ENCODE measurements at places on chromosomes 5 and 9.
A peak's percentile ranks its signal among the peaks of the same experiment; 100 is the strongest.

DNA sequence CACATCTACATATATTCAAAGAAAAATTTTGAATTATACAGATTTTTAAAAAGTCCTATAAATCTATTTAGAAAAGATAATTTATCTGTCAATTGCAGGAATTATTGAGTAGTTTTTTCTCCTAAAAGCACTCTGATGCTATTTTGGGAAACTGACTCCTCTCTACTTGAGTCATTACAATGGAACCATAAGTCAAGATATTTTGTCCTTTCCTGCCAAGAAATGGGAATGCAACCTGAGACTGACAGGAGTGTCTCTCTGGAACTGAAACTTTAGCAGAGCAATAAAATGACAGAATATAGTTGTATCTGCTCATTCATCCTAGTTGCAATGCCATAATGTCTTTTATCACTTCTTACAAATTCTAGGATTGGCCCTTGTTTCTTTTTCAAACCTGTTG lies 48.6 kb downstream of the CARTPT start:
- no peak for DNase-seq

DNA sequence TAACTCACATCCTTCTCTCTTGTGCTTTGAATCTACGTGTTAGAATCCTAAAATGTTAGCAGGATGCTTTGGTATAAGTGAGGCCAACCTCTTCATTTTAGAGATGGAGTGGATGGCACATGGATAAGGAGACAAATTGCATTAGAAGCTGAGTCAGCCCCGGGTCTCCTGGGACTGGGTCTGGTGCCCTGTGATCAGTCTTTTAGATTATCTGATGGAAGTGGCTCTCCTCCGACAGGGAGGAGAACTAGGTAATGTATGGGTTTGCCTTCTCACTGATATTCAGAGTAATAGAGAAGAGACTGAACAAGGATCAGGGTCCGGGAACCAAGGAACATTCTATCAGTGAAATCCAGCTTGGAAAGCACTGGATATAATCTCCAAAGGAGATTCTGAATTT lies 74.9 kb upstream of the TNFSF8 start:
- DNase-seq, result no peak

DNA sequence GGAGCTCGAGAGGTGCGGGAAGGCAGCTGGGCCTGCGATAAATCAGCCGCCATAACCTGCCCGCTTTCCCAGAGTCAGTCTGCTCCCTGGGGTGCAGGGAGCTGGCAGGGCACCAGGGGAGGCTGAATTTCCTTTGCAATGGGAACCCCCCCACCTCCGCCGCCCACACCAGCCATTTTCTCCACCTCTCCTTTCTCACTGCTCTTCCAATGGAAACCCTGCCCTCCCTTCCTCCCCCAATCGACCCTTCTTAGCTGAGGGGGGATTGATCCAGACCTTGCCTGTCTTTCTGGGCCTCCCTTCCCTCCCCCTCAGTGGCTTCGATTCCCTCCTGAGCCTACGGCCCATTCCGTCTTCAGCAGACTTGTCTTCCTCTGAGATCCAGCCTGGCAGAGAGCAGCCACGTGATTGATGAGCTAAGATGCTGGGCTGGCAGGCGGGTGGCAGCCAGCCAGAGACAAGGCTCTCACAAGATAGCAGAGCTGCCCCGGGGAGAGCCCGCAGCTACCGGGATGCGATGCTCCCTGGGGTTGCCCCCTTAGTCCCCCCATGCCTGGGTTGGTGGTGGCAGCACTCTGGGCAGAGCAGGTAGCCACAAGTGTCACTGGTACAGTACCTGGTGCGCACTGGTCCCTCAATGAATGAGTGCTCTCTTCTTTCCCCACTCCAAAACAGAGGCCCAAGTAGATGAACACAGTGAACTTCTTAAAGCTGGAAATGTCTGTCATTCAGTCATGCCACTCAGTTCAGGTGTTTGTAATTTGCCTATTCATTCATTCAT lies 53.7 kb upstream of the FABP6 start:
- no peak for DNase-seq

- DNase-seq, result no peak
Observed at GRCh38 chr5:584216-584615, 27.9 kb upstream of the CEP72 start.

GRCh38 chr9:135284386-135285134 lies 195.0 kb upstream of the PPP1R26 start:
- DNase-seq, result no peak

DNA sequence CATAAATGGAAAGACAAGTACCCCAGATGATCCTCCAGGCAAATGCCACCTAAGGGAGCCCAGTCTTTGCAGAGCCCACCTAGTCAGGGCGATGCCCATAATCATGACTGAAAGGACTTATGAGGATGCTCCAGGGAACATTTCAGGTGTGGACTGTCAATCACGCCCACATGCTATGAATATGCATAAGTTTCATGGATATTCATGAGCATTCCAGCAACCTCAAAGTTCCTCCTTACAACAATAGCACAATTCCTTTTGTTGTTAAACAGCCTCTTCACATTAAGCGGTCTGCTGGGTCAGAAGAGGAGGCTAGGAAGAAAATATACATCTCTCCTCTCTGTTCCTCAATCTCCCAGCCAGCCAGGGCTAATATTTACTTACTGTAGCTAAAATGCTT lies 161.6 kb downstream of the C5orf15 start:
- no peak for DNase-seq

DNA sequence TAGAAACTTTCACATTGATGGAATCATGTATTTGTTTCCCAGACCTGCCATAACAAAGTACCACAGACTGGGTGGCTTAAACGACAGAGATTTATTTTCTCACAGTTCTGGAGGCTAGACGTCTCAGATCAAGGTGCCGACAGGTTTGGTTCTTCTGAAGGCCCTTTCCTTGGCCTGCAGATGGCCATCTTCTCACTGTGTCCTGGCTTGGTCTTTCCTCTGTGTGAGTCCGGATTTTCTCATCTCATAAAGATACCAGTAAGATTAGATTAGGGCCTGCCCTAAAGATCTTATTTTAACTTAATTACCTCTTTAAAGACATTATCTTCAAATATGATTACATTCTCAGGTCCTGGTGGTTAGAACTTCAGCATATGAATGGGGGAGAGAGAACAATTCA lies 5.8 kb downstream of the USP20 start:
- no peak for DNase-seq

GRCh38 chr5:111675201-111675934 lies 81.6 kb downstream of the NREP start:
- no peak for DNase-seq

DNA sequence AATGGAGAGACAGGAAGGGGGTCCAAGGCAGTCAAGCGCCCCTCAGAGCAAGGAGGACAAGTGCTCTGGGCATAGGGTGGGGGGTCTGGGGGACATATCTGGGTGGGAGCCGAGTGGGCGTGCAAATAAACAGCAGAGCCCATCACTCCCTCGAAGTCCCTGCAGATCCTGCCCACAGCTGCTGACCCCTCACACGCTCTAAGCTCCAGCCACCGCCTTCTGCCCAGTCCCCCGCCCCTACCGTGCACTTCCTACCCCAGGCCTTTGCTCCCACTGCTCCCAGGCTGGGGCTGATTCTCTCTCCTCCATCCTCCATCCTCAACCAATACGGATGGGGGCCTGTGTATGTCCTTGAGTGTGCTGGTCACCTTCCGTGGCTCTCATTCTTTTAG lies 16.9 kb upstream of the ALDH1B1 start:
- DNase-seq, result no peak

- no peak for DNase-seq
Observed at GRCh38 chr9:131289301-131290035, at the start of gene PLPP7. PLPP7 (plus strand) TSS chr9:131289723; CDS start chr9:131289998, 275 bp downstream.

GRCh38 chr5:125913200-125913599 lies 510.0 kb upstream of the GRAMD2B start:
- no peak for DNase-seq

DNA sequence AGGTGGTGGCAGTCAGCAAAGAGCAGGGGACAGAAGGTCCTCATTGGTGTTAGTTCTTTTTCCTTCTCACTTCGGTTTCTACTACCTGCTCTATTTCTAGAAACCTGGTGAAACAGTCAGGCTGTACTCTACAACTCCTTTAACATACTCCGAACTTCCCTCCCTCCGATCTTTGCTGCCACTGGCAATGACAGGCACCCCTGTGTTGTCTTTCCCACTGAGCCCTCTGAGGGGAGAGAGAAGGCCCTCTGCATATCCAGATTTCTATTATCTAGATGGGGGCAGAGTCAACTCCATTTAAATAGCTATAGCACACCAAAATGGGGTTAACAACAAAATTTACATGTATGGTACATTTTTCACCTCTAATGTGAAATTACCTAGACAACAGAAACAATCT lies 123.7 kb downstream of the CDK5RAP2 start:
- DNase-seq, result no peak

DNA sequence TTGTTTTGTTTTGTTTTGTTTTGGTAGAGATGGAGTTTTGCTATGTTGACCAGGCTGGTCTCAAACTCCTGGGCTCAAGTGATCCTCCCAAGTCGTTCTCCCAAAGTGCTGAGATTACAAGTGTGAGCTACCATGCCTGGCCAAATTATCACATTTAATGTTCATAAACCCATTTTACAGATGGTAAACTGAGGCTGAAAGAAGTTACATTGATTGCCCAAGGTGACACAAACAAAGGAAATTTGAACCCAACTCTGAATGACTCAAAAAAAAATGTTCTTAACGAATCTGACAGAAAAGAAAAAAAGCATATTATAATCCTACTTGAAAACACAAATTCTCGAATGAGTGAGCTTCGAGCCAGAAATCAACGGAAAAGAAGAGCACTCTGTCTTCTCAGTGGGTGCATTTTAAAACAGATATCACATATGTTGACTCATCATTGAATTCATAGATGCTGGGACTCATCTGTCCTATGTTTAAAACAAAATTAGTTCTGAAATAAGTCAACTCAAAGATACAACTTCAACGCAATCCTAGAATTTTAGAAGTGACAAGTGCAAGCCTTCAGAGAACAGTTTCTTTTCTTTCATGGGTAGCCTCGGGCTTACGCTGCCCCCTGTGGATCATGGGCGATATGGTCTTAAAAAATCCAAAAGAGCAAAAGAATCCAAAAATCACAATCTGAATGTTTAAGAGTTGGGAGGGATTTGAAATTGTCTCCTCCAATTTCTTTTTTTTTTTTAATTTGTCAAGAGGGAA lies 28.4 kb downstream of the TIMD4 start:
- DNase-seq, result peak; percentile 39

GRCh38 chr5:72154076-72154756 lies 46.9 kb downstream of the MAP1B start:
- DNase-seq, result no peak

- no peak for DNase-seq
Observed at GRCh38 chr5:14066326-14066725, 76.8 kb upstream of the TRIO start.

DNA sequence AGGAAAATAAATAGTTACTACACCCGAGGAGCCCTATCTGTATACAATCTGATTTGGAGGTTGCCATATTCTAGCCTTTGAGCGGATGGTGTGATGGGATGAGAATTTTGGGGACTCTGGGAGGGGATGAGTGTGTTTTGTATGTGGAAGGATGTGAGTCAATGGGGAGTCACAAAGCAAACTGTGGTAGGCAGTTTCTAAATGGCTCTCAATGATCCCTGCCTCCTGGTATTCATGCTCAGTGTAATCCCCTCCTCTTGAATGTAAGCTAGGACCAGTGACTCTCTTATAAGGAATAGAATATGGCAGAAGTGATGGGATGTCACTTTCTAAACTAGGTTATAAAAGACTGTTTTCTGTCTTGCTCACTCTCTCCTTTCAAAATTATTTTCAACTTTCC lies 205.7 kb upstream of the RIOK2 start:
- no peak for DNase-seq

- DNase-seq, result no peak
Observed at GRCh38 chr9:68710111-68710471, 5.1 kb downstream of the PIP5K1B start.

DNA sequence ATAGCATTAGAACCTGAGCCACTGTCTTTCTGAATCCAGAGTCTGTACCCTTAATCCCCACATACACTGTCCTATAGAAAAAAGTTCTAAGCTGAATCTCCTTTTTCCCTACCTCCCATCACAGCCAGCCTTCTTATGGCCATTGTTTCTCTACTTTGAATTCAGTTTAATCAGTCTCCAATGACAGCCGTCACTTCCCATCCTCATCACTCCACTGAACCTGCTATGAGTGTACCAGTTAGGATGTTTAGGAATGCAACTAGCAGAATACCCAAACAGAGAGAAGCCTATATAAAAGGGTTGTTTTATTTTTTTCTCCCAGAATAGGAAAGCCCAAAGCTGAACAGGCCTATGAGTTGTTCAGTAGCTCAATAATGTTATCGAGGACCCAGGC lies 220.4 kb upstream of the NREP start:
- no peak for DNase-seq

Data from stimulated activated CD8-positive, alpha-beta memory T cell treated with anti-CD3 and anti-CD28 coated beads, Interleukin-15, amount 100 ng/mL, for 48 hours (primary cell).